ENCODE measurements at places on chromosomes 5 and 9.

DNA sequence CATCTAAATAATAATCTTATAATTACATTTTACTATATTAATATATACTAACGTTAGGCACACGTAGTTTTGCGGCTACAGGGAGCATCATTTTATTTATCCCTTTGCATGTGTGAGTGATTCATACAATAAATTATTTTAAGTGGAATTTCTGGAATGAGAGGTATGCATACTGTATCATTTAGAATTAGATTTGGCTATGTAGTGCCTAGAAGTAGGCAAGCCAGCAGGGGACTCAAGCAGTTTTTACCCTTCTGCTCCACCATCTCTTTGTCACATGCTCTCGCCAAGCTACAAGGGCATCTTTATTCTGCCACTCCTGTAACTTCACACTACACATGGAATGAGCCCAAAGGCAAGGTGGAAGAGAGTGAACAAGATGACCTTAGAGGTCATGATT is 60.8 kb downstream of the MEGF10 start:
- DNase-seq: no peak

GRCh38 chr5:73312872-73313510 is 135.6 kb downstream of the FOXD1 start:
- DNase-seq: no peak

GRCh38 chr5:148556835-148557234 is 97.5 kb downstream of the HTR4 start:
- no peak for DNase-seq

DNA sequence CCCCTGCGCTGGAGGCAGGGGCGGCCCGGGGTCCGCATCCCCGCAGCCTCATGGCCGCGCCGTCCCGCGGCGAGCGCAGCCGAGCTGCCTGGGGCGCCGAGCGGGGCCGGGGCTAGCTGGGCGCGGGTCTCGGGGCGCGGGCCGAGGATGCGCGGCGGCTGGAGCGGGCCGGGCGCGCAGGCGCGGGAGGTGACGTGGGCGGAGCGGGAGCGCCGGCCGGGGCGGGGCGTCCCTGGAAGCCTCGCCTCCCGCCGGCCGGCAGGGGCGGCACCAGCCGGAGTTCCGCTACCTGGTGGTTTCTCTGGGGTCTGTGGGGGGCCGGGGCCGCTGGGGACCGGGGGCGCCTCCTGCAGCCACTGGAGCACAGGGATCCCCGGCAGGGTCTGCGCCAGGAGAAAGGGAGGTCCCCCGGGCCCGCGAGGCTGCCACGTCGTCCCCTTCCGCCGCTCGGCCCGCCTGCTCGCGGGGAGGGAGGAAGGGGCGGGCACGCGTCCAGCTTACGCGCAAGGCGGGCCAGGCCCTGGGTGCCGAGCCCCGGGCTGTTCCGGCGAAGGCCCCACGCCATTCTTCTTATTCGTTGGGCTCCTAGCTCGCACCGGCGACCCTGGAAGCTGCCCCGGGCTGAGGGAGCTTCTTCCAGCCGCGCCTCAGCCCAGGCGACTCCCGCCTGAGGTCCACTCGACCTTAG is at the start of gene LPCAT1:
Gene LPCAT1 (minus strand): TSS at position 168 of the 688 bp plus-strand sequence. CDS start 116 bp downstream, at position 52.
- peak; percentile 85 for DNase-seq

GRCh38 chr5:40660751-40661150 is 19.0 kb upstream of the PTGER4 start:
- no peak for DNase-seq

GRCh38 chr9:98396656-98397055 is 141.2 kb upstream of the TBC1D2 start:
- DNase-seq: no peak

GRCh38 chr5:120239086-120239485 is 225.0 kb upstream of the PRR16 start:
- DNase-seq: no peak

DNA sequence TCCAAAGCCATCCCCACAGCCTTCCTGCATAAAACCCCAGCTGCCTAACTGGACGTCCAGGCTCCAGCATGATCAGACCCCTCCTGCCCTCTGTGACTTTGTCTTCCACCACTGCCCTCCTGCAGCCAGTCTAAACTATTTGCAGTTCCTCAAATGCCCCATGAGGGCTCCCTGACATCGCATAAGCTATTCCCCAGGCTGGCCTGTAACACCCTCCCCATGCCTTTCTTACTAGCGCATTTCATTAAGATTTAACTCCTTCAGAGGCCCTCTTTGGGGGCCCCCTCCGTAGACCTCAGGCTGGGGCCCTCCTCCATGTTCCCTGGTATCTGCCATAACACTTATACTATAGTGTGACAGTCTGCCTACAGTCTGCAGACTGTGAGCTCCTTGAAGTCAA is 15.5 kb upstream of the SMIM23 start:
- no peak for DNase-seq

- DNase-seq: no peak
Measured at GRCh38 chr9:114606068-114606467, 5.0 kb upstream of the TMEM268 start.

DNA sequence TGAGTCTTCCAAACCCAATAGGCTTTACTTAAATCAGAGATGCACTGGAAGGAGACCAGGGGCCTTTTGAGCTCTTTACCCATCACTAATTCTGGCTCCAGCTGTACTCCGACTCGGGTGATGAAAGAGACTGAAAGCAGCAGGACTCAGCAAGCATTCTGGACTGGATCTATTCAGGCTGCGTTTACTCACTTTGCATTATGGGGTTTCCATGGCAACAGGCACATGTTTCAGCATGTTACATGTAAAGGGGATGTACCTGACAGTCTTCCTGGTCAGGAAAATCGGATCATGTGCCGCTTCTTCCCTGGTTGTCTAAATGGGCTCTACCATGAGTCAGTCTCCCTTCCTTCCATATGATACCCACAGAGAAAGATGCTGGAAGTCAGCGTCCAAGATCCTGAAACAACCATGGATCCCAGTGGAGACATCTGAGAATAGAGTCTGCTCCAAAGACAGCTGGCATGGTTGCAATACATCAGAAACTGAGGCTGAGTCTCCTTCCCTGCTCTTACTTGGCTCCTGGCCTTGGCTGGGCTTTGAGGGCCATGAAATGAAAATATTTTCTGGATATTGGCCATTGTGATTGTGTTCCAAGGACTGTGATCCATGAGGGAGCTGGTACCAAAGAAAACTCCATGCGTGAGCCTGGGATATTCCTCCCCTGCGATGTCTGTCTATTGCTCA is 102.5 kb upstream of the TNC start:
- no peak for DNase-seq

DNA sequence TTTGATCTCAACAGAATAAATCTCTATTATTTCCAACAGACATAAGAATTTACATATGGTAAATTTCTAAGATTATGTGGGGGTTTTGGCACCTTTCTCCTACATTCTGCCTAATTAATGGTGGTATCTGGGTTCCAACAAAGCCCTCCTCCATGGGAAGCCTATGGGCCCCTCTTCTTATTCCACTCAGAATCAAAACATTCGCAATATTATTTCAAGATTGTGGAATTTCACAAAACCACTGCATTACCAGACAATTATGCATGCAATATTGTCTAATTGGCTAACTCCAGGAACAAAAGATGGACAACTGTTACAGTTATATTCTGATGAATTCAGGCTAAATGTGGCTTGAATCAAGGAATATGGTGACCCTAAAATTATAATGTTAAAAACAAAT is 434.0 kb downstream of the NFIB start:
- no peak for DNase-seq

- no peak for DNase-seq
Measured at GRCh38 chr9:4713849-4714248, 27.2 kb downstream of the AK3 start.

GRCh38 chr5:14790220-14790619 is 81.4 kb downstream of the ANKH start:
- no peak for DNase-seq

- DNase-seq: peak; percentile 84
Measured at GRCh38 chr9:124480621-124480981, 26.6 kb downstream of the NR5A1 start.

GRCh38 chr5:91379246-91379913 is 3.7 kb downstream of the ARRDC3 start:
- DNase-seq: no peak

DNA sequence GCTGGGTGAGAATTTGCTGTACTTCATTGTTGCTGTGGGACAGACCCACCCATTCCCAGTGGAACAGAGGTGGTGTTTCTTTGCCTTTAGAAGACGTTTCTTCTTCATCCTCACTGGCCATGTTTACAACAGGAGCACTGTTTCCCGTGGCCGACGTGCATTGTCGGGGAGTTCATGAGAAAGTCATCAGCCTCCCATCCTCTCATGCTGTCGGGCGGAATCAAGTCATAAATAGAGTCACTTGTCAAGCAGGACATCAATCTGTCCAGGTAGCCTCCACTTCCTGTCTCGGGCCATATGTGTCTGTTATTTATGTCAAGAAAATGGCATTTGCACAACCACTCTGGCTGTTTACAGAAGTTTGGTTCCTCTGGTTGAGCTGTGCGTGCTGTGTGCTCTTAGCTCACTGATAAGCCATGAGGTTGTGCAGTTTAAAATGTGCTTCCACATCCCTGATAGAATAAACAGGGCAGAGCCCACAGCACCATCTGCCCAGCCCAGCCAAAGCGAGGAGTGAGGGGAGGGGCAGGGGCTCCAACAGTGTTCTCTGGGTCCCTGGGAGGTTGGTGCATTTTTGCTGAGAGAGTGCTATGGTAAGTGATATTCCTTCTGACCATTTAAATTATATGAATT is 401.9 kb upstream of the IRX2 start:
- no peak for DNase-seq

DNA sequence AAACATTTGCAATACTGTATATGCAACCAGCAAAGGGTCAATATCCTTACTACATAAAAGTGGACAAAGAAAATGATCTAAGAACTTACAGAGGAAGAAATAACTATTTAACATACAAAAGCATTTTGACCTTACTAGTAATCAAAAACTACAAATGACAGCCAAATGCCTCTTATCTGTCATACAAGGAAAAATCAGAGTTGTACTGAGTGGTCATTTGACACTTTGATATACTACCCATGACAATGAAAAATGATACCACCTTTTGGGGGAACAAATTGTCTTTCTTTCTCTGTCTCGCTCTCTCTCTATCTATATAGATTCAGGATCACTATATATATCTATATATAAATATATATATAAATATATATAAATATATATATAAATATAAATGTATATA is 50.4 kb upstream of the ZSWIM6 start:
- DNase-seq: no peak

GRCh38 chr9:93066978-93067603 is 8.6 kb downstream of the SUSD3 start:
- no peak for DNase-seq

DNA sequence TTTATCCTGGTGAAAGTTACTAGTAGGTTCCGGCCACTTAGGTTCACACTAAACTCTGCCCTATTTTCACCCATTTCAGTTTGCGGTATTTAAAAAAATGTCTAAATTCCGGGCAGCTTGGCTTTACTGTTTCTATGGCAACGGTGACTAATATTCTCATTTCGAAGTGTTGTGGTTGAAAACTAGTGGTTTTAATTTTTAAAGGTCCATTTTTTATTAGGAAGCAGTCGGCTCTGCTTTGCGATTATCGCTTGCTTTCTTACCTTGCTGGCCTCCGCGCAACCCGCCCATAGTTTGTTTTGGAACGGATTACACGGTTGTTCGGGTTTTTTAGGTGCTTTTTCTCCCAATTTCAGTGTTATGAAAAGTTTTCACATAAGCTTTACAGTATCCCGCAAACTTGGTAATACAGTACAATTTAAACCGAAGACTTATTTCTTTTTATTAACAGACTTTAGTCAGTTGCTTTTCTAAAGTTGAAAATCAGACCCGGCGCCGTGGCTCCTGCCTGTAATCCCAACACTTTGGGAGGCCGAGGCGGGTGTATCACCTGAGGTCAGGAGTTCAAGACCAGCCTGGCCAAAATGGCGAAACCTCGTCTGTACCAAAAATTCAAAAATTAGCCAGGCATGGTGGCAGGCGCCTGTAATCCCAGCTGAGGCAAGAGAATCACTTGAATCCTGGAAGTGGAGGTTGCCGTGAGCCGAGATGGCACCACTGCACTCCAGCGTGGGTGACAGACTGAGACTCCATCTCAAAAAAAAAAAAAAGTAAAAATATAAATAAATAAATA is 1.6 kb downstream of the KDM4C start:
- no peak for DNase-seq

GRCh38 chr5:135319458-135319857 is 79.6 kb downstream of the MACROH2A1 start:
- no peak for DNase-seq

GRCh38 chr5:86861512-86861911 is 243.8 kb downstream of the COX7C start:
- no peak for DNase-seq

DNA sequence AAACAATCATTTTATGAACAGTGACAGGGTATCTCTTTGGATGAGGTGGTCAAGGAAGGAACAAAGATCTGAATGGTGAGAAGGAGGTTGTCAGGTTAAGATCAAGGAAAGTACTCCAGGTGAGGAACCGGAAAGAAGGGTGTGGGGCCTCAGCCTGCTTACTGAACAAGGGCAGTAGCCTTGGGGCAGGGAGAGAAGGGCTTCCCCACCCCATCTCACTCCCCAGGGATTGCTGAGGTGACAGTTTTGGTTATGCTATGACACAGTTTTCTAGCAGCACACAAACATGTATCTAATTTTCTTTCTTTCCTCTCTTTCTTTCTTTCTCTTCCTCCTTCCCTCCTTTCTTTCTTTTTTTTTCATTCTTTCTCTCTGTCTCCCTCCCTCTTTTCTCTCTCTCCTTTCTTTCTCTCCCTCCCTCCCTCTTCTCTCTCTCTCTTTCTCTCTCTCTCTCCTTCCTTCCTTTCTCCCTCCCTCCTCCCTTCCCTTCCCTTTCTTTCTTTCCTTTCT is 4.1 kb upstream of the HDHD3 start:
- no peak for DNase-seq

DNA sequence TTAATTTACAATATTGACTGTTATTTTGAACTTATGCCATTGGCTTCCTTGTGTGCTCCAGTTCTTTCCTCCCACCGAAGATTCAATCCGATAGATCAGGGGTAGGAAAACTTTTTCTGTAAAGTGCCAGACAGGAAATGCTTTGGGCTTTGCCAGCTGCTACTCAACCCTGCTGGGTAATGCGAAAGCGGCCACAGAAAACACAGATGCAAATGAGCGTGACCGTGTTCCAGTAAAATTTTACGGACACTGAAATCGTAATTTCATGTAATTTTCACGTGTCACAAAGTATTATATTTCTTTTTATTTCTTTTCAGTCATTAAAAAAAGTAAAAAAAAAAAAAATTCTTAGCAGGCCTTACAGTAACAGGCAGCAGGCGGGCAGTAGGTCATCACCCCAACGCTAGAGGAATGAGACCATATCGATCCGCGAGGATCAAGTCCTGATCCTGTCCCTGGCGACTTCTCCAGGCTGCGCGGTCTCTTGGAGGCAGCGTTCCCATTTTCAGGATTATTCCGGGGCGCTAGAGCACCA is 599 bp downstream of the NMRK1 start:
- no peak for DNase-seq

GRCh38 chr5:152503206-152503605 is 98.1 kb upstream of the NMUR2 start:
- no peak for DNase-seq

GRCh38 chr9:108842610-108843295 is 13.0 kb downstream of the ACTL7B start:
- no peak for DNase-seq

Measured in GM12892 (cell line).